Stimulated activated CD4-positive, alpha-beta T cell treated with anti-CD3 and anti-CD28 coated beads, Interleukin-4, amount 100 ng/mL, for 24 hours (primary cell): ENCODE measurements at places on chromosomes 5 and 9.
A peak's percentile ranks its signal among the peaks of the same experiment; 100 is the strongest.

- DNase-seq = no peak
Measured at GRCh38 chr5:111255169-111255568, 31.0 kb downstream of the CAMK4 start.

DNA sequence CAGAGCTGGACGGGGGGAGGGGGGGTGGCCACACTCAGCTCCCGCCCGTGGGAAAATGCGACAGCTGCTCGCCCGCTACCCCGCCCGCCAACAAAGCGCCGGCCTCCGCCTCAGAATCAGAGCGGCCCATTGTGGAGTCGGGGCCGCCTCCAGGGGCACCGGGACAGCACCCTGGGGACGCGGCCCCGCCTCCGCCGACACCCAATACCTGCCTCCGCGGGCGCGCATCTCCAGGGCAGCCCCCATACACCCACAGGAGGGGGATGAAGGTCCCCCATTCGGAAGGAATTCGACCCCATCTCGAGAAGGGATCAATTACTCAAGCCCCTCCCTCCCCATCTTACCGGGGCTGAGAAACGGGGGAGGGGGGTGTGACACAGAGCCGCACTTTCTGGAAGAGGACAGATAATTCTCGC, 1.3 kb downstream of the NOTCH1 start:
- DNase-seq = peak; percentile 62

GRCh38 chr9:22307013-22307711, 139.5 kb upstream of the DMRTA1 start:
- DNase-seq = no peak

DNA sequence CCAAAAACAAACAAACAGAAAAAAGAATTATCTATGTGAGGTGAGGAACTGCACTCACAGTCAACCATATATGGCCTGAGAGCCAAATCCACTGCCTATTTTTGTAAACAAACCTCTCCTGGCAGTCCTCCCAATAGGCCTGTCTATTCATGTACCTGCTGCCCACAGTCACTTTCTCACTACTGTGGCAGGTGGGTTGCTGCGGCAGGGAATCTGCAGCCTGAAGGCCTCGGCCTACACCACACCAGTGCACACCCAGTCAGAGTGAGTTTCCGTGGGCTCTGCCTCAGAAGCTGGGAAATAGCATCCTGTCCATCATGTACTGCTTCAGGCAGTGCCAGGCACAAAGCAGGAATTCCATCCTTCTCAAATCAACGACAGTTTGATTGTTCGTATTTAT, 82.3 kb downstream of the SPTLC1 start:
- DNase-seq = no peak

- DNase-seq = no peak
Measured at GRCh38 chr9:6968271-6968670, 210.5 kb downstream of the KDM4C start.

- peak; percentile 21 for DNase-seq
Measured at GRCh38 chr5:157116483-157116954, 7.7 kb upstream of the HAVCR2 start.

- DNase-seq = no peak
Measured at GRCh38 chr9:115494393-115494792, 376.4 kb upstream of the TNC start.

DNA sequence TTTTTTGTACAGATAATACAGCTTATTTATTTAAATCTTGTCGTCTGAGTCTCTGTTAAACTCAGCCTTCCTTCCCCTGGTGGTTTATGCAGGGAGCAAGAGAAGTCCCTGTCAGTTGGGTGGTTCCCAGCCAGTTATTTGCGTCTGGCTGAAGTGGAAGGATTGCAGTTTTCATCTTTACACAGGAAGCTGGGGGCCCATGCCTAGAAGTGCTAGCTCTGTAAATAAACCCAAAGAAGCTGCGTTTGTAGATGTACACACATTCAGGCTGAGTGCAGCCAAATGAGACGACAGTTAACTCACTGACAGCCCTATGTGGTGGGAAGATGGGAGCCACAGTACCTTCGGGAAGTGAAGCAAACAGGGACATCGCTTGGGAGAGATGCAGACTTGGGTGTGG, 122.1 kb downstream of the SAXO1 start:
- no peak for DNase-seq

GRCh38 chr5:74082512-74083055, 456.6 kb downstream of the ARHGEF28 start:
- no peak for DNase-seq
